ENCODE measurements at places on chromosomes 7 and 10.

DNA sequence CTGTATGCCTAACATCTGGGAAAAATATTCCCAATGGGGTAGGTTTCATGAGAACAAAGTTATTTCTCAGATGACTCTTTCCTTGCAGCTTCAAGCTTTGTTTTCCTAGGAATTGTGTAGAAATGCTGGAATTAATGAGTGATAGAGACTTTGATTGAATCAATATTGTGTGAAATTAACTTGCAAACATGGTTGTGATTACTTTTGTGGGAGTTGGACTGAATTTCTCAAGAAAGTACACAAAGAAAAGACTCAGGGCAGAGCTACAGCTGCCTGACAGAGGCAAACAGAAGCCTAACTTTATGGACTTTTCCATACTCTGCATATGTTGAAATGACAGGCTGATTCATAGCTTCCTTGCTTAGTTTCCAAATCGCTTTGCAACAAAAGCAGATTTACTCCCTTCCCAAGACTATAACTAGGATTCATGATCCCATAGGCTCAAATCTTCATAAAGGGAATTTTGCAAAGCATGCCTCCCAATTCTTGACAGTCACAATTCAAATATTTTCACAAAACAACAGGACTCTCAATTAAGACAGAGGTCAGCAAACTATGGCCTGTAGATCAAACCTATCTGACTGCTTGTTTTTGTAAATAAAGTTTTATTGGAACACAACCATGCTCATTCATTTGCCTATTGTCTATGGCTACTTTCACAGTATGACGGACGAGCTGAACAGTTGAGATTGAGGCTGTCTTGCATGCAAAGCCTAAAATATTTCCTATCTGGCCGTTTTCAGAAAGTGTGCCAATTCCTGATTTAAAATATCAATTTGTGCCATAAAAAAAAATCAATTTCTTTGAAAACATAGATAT lies 27.6 kb downstream of the NRP1 start:
- DNase-seq, result no peak

DNA sequence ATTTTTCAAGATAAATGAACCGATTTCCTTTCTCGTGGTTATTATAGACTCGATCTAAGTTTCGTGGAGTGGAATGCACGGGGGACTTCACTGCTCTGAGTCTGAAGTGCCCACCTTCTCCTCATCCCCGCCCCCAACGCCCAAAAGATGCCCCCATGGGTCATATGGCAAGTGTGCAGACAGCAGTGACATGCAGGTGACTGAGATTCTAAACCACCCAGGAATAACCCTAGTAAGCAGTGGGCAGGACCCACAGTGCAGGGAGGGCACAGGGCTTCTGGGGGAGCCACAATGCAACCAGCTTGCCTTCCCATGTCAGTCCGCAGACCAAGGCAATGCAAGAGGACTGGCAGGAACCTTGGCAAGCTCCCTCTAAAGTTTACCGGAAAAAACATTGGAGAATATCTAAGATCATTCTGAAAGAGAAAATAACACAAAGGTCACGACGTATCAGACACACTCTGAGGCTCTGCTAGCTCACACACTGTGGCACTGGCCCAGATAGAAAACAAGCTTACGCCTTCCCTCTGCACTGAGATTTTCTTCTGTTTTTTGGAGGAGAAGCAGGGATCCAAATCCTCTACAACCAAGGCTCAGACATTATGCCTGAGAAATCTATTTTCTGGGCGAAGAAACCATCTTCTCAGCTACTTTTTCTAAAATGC lies 239.6 kb downstream of the MAD1L1 start:
- no peak for DNase-seq

GRCh38 chr10:58087896-58088295 lies 179.8 kb downstream of the IPMK start:
- no peak for DNase-seq

GRCh38 chr10:49600781-49601400 lies 9.2 kb upstream of the SLC18A3 start:
- DNase-seq, result no peak

DNA sequence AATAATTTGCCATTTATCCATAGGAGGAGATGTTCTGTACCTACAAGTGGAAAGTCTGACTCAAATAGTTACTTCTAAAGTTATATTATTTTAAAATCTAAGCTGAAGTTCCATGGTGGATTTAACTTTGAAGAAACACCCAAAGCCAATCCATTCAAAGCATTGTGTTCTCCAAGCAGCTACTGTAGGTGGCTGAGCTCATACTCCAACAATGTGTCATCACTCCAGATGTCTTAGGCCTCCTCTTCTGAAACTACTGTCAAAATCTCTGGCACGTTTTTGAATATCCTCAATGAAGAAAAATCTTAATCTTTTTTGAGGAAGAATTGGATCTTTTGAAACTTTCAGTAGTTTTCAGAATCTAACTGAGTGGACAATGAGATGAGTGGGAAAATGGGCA lies 169.1 kb downstream of the PTEN start:
- no peak for DNase-seq

DNA sequence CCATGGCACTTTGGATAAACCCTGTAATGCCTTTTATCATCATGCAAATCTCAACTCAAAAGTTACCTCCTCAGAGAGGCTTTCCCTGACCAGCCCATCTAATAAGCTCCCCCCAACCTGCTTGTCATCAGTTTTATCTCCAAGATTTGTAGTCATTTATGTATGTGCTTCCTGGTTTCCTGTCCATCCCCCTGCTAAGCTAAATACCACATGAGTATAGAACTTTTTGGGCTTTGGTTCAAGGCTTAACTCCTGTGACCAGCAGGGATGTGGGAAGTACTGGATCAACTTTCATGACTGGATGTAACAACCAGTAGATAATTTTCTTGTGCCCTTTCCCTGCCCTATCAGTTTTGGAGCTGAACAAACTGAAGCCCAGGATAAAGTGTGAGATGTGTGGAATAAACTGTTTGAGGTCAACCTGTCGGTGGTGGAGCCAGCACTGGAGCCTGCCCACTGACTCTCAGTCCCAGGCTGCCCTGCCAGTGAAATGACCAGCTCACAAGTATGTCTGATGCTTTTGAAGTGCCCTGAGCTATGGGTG lies 148.6 kb downstream of the CYP26A1 start:
- no peak for DNase-seq

DNA sequence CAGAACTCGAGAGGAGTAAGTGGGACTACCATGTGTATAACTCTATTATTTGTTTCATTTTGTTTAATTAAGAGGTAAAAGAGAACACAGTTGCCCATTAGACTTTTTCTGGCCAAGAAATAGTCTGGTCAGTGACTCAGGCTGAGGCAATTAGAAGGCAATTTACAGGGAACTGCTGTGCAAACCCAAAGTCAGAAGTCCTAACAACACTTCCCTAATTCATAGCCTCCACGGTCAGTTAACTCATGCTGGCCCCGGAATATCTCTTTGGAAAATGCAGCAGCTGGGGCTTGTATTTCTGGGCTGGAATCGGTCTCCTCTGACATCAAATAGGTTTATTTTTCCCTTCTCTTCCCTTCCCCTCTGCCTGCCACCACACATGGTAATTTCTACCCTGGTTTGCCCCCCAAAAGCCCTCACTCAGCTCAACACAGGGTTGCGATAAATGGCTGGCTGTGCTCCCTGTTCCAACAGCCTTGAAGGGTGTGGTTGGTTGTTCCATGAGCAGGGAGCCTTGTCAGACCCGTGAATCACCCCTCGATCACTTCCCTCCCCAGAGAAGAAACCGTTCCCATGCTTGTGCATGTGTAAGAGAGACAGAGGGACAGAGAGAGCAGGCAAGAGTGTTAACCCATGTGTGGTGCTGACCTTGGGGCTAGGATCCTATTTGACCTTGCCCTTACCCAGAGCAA lies 5.3 kb downstream of the SH3PXD2A start:
- no peak for DNase-seq

DNA sequence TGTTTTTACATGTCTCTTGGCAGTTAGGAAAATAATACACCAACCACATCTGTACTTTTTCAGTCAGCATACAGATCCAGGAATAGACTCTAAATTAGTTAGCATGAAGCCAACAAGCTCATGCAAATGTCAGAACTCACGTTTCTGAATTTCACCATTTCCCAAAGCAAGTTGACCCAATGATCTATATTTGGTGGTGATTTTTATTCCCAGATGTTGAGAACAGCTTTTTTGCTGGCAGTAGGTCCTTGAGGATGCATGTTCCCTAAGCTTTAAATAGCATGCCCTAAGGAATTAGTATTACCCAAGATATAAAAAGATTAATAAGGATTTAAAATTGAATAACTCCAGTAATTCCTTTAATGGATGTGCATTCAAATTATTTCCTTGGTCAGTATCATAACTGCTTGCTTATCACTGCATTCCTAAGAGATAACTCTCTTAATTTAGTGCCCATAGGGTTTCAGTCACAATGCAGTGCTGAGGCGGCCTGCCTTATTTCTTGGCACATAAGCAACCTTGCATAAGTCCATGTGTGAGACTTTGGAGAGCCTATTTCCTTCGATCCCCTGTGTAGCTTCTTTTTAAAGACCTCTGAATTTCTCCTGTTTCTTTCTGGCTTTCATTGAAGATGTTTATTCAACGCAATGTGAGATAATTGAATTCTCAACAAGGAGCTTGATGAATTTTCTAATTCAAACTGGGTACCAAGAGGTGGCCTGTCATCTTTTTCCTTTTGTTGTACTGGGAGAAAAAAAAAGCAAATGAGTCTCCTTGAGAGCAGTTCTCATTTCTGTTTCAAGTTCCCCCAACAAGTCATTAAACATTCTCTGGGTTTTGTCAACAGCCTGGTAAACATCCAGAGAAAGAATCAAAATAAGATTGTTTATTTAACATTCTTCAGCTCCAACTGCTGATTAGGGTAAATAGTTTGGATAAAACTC lies 135.3 kb upstream of the MEOX2 start:
- no peak for DNase-seq

GRCh38 chr7:129351320-129351719 lies 82.9 kb upstream of the STRIP2 start:
- DNase-seq, result no peak

- DNase-seq, result no peak
These were observed 29.2 kb upstream of the AP5Z1 start for GRCh38 chr7:4745971-4746919.

DNA sequence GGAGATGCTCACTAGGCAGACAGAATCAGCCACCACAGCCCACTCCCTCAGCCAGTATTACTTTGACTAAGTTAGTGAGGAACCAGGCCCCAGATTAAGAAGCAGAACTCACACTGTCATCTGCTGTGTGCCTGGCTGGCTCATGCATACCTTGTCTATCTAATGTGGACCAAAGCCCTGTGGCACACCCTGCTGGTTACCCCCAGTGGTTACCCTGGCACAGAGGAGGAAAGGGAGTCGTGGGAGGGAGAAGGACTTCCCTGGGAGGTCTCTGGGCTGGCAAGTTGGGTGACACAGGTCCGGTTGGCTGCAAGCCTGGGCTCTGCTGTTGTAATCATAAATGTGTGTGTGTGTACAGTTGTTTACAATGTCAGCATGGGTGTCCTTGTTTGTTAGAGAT lies 7.5 kb upstream of the SH2D4B start:
- DNase-seq, result no peak

- DNase-seq, result no peak
These were observed 1135.4 kb downstream of the XPNPEP1 start for GRCh38 chr10:108787932-108788331.

DNA sequence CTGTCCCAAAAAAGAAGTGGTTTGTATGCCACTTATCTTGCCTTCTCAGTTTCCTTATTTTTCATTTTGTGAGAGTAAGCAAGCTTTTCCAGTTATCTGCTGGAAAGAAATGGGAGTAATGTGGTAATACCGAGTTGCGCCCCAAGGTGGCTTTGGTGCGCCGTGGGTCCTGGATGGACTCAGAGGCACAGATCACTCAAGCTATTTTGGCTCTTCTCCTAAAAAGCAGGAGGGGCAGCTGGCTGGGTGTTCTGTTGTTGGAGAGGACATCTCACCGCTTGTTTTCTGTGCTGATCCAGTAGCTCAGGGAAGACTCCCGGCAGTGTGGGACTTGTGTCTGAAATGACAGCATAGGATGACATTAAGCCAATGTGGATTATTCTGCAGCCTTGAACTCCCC lies 16.4 kb downstream of the PRKRIP1 start:
- DNase-seq, result no peak

DNA sequence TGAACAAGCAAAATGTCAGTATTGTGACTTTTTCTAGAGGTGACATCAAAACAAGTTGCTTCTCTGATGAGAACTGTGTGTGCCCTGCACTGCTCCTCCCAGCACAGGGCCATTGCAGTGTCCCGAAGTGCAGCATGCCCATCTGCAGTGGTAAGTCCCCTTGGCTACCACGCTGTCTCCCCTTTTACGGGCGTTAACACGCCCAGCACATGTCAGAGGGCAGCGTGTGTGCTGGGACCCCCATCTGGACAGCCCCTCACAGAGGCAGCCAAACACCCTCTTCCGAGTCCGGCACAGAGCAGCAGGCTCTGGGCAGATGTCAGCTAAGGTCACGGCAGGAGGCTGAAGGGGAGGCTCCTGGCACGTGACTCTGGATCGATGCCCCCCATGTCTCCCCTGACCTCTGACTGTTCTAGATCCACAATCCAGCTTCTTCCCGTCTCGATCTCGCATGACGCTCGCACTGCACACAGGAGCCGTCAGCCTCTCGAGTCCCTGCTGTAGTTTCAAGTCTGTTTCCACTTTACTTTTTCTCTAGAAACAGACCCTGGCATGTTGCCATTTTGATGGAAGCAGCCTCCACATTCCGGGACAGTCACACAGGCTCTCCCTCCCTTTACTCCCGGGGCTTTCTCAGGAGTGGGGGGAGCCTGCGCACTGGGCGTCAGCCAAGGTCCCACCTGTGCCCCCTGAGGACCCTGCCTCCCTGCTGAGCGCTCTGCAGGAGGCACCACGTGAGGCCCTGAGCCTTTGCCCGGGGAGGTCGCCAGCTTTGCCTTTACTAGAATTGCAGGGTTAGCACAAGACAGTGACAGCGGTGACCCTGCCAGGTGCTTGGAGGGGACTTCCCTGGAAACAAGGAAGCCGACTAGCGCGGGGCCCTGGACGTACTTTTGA lies 133.8 kb downstream of the TCERG1L start:
- DNase-seq, result no peak

- DNase-seq, result no peak
These were observed 118.2 kb upstream of the NANOS1 start for GRCh38 chr10:118911363-118911762.

GRCh38 chr10:127298381-127298780 lies 102.0 kb upstream of the INSYN2A start:
- DNase-seq, result no peak

- DNase-seq, result no peak
These were observed 866.3 kb downstream of the ANKRD7 start for GRCh38 chr7:119090851-119091250.

- no peak for DNase-seq
These were observed 43.2 kb downstream of the PRKAG2 start for GRCh38 chr7:151833691-151834090.

DNA sequence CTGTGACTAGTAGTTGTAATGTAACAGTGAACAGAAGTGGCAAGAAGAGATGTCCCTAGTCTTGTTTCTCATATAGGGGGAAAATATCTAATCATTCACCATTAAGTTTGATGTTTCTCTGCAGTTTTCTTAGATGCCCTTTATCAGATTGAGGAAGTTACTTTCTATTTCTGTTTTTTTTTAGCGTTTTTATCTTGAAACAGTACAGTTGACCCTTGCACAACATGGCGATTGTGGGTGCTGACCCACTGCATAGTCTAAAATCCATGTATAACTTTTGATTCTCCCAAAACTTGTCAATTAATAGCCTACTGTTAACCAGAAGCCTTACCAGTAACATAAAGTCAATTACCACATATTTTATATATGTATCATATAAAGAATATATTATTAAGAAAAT lies 192.0 kb downstream of the ADK start:
- DNase-seq, result no peak

- no peak for DNase-seq
These were observed 179.2 kb downstream of the DYNC1I1 start for GRCh38 chr7:95951531-95951930.
